Large intestine (tissue), 12 donors: ENCODE measurements at places on chromosomes 4 and X. TPM values are rescaled to one million over a fixed set of nuclear protein-coding genes. Genes with fewer than 3 reads are reported as not detected.

GRCh38 chr4:147826288-147826646 is 94.4 kb downstream of the ARHGAP10 start:
- no peak for DNase-seq

DNA sequence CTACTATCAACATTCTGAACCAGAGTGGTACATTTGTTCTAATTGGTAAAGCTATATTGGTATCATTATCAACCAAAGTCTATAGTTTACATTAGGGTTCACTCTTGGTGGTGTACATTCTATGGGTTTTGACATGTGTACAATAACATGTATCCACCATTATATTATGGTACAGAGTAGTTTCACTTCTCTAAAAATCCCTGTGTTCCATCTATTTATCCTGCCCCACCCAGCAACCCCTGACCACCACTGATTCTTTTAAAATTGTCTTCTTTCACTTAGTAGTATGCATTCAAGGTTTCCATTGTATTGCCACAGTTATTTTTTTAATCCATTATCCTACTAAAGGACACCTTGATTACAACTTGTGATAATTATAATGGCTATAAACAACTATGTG is 15.3 kb upstream of the TMPRSS11D start:
- no peak for DNase-seq

The PAGE2B gene
- 0.57 TPM for polyA plus RNA-seq

DNA sequence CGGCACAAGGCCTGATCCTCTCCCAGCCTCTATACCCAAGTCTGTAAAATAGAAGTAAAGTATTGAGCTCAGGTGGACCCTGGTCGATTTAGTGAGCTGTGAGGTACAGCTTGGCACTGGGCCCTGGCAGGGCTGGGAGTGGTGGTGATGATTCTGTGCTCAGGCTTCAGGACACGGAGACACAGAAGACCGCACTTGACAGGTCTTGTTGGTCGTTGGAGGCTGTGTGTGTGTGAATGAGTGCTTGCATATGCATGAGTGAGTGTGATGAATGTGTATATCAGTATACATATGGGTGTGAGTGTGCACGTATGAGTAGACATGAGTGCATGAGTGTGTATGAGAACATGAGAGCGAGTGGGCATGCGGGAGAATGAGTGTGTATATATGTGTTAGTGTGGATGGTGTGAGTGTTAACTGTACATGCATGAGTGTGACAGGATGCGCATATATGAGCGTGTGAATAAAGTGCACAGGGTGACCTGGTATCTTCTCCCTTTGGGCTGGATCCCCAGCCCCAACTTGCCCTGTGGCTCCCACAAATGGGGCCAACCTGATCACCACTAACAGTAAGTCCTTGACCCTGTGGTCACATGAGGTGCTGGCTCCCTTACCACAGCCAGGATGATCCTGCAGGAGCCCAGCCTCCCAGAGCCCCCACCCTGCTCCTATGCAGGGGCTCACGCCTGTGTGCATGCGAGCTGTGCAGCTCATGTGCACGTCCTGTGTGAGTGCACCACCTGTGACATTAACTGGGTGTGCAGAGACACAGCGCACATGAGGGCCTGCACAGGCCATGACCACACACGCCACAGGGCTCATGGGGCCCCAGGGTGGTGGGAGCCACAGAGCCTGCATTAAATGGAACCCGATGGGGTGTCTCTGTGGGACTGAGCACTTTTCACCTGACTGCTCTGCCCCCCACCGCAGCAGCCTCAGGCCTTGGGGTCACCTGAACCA is 20.8 kb downstream of the SH3BP2 start:
- DNase-seq: no peak

- DNase-seq: no peak
Measured at GRCh38 chr4:154490234-154490582, 1.4 kb downstream of the DCHS2 start.

GRCh38 chr4:173073939-173074500 is 94.6 kb upstream of the GALNT7 start:
- no peak for DNase-seq

DNA sequence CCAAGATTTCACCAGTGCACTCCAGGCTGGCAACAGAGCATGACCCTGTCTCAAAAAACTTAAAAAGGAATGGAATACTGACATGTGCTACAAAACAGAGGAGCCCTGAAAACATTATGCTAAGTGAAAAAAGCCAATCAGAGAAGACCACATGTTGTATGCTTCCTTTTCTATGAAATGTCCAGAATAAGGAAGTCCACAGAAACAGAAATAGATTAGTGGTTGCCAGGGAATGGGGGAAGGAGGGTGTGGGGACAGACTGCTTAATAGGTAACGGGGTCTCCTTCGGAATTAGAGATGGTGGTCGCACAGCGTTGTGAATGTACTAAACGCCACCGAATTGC is 30.1 kb upstream of the KIAA0232 start:
- no peak for DNase-seq

The PRIMPOL gene
- 23.8 TPM for polyA plus RNA-seq

The XAGE2 gene
- 0.12 TPM for polyA plus RNA-seq

GRCh38 chr4:164058776-164059445 is 564.4 kb downstream of the TMA16 start:
- no peak for DNase-seq

The TMEM35A gene
- polyA plus RNA-seq: 7.5 TPM

- DNase-seq: peak; percentile 19
Measured at GRCh38 chrX:40539214-40540142, 41.3 kb upstream of the ATP6AP2 start.

GRCh38 chr4:148330161-148330560 is 112.1 kb downstream of the NR3C2 start:
- DNase-seq: no peak

- no peak for DNase-seq
Measured at GRCh38 chr4:154231806-154232478, 259.7 kb downstream of the DCHS2 start.

DNA sequence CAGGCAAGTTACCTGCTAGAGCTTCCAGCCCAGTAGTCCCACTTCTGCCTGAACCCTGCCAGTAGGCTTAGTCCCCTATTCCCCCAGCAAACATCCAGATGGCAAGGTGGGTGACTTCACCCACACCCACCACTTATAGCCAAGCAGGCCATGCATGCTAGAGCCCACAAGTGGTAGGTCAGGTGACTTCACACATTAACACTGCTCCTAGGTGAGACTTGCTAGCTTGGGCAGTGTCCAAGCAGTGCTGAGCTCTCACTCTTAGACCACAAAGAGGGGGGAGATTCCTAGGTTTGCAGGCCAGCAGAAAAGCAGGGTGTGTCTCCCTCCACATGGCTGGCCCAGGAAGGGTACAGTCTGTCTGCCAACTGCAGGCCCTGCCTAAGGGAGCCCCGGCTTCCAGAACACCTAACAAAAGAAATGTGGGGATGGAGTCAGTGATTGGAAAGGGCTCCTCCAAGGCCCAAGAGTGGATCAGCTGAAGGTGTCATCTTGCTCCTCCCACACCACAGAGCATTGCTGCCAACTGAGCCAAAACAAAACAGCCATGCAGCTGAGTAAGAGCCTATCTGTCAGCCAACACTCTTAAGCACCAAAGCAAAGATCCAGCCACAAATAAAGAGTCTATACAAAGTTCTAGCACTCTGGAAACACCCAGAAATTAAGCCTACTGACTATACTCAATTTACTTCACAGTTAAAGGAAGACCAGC is 158.1 kb upstream of the USP38 start:
- DNase-seq: no peak

DNA sequence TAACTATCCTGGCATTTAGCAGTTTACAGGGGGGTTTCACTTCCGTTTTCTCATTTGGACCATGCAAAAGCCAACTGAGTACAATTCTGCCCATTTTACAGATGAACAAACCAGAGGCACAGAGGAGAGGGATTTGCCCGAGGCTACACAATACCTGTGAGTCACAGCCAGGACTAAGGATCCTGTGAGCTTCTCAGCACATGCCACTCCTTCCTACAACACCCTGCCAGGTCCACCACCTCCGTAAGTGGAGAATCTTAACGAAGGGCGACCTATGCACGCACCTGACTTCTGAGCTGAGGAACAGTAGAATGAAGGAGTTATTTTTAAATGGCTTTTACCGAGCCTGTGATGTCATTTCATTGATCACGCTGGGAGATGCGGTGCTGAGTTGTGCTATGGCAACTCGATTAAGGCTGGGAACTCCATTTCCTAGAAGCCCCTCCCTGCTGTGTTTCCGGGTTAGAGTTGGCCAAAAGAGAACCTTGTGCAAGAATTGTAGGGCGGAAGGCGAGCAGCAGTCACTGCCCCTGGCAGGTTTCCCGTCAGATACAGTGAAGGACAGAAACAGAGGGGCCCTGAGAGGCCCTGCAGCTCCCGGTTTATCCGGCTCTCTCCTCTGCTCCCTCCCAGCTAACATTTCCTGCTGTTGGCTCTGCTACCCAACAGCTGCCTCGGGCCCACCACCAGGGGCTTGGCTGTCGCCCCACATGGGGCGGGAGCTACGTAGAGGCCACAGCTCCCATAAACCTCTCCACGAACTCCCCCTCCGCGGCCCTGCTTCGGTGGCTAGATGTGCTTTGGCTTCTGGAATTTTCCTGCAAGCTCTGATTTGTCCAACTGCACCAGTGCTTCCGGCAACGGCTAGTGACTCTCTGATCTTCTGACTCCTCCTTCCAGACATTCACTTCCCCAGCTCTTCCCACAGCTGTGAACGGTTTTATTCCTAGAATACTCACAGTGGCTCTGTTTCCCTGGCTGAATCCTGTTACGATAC is 75.1 kb upstream of the USP9X start:
- peak; percentile 75 for DNase-seq

The JAKMIP1 gene
- polyA plus RNA-seq: 2.1 TPM

- DNase-seq: peak; percentile 19
Measured at GRCh38 chr4:14856062-14856933, 146.0 kb upstream of the CPEB2 start.
